Effector memory CD4-positive, alpha-beta T cell (primary cell): ENCODE measurements at places on chromosomes 13 and 19.

DNA sequence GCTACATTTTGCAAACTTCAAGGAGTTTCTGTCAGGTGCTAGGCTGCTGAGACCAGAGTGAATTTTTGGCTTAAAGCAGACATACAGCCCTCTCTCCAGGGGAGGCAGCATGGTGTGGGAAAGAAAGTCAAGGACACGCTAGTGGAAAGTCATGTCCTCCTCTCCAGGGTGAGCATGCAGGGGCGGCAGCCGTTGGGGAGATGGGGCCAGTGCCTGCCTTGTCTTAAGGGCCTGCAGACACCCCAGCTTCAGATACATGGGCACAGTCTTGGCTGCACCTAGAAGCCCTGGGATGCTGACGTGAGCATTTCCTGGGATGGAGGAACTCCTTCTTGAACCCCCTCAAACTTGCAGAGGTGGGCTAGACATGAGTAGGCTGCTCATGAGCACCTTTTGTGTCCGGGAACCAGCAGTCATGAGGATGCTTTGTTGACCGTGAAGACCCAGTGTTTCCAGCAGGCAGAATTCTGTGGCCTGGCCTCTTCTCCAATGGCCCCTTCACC lies 43.3 kb upstream of the PEPD start:
- no peaks in the 10 kb centered on the region for H3K4me1 ChIP-seq
- no peaks in the 10 kb centered on the region for H3K36me3 ChIP-seq
- DNase-seq, result no peak
- H3K27ac ChIP-seq, result no peak overlapping the region
- H3K27me3 ChIP-seq, result no peaks in the 10 kb centered on the region
- no peak overlapping the region for H3K4me3 ChIP-seq

DNA sequence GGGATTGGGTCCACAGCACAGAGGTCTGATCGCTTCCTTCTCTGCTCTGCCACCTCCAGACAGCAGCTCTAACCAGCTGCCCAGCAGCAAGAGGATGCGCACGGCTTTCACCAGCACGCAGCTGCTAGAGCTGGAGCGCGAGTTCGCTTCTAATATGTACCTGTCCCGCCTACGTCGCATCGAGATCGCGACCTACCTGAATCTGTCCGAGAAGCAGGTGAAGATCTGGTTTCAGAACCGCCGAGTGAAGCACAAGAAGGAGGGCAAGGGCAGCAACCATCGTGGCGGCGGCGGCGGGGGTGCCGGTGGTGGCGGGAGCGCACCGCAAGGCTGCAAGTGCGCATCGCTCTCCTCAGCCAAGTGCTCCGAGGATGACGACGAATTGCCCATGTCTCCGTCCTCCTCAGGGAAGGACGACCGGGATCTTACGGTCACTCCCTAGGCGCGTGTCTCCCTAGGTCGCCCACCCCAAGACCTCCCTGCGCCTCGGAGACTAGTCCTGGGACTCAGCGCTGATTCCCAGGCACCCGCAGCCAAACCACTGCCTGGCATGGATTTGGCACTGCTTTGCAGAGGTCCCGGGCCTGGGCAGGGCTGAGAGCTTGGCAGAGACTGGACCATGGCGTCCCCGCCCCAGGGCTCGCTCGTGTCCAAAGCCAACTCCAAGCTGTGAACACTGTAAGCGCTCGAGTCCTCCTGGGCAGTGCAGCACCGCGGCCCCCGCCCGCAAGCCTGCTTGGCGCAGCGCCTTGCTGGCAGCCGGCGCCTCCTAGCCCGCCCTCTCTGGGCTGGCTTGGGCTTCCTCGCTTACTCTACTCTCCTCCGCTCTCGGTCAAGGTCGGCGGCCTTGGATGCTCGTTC lies 1.5 kb downstream of the GSX1 start:
- H3K4me3 ChIP-seq, result no peak overlapping the region
- H3K4me1 ChIP-seq, result peaks cover 38% of the 10 kb centered on the region
- H3K27ac ChIP-seq, result no peak overlapping the region
- peaks cover 80% of the 10 kb centered on the region for H3K27me3 ChIP-seq
- DNase-seq, result no peak

DNA sequence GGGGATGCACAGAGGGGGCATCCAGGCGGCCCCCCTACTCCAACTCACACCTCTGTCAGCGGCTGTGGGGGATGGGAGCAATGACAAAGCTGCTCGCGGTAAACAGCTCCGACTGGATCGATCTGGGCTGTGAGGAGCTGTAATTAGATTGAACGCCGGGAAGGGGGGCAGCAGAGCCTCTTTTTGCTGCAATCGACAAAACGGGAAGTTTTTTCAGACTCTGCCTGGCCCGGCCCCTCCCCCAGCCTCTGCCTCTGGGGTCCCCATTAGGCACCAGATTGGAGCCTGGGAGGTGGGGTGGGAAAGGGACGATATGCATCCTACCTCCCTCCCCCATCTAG lies 16.3 kb downstream of the ONECUT3 start:
- H3K27me3 ChIP-seq, result peaks cover 64% of the 10 kb centered on the region
- DNase-seq, result no peak
- H3K4me3 ChIP-seq, result no peak overlapping the region

GRCh38 chr19:42411581-42412178 lies 15.5 kb downstream of the LIPE start:
- H3K4me3 ChIP-seq, result no peak overlapping the region
- no peaks in the 10 kb centered on the region for H3K4me1 ChIP-seq
- H3K27ac ChIP-seq, result no peak overlapping the region
- DNase-seq, result no peak
- peaks cover 10% of the 10 kb centered on the region for H3K36me3 ChIP-seq
- H3K27me3 ChIP-seq, result no peaks in the 10 kb centered on the region

DNA sequence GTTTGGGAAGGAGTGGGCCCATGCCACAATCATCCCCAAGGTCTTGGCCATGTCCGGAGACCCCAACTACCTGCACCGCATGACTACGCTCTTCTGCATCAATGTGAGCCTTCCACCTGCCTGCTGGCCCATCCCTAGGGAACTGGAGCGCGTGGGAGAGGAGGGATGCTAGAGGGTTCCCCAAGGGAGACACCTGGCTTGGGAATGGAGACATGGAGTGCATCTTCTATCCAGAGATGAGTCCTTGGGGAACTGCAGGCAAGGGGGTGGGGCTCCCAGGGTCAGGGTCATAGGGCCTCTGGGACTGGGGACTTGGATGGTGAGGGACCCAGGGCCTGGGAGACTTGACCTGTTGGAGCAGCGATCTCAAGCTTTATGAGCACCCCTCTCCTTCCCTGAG lies 31.2 kb downstream of the PPP2R1A start:
- H3K4me1 ChIP-seq, result no peaks in the 10 kb centered on the region
- no peak overlapping the region for H3K27ac ChIP-seq
- no peak for DNase-seq

DNA sequence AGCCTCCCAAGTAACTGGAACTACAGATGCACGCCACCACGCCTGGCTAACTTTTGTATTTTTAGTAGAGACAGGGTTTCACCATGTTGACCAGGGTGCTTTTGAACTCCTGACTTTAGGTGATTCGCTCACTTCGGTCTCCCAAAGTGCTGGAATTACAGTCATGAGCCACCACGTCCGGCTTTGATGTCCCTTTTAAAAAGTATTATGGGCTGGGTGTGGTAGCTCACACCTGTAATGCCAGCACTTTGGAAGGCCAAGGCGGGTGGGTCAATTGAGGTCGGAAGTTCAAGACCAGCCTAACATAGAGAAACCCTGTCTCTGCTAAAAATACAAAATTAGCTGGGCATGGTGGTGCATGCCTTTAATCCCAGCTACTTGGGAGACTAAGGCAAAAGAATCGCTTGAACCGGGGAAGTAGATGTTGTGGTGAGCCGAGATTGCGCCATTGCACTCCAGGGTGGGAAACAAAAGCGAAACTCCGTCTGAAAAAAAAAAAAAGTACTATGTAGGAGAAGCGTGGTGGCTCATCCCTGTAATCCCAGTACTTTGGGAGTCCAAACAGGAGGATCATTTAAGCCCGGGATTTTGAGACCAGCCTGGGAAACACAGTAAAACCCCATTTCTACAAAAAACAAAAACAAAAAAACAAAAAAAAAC lies 22.8 kb upstream of the ERVV-1 start:
- peaks cover under 1% of the 10 kb centered on the region for H3K36me3 ChIP-seq
- no peak for DNase-seq

- no peak overlapping the region for H3K27ac ChIP-seq
- no peaks in the 10 kb centered on the region for H3K36me3 ChIP-seq
- H3K4me3 ChIP-seq, result no peak overlapping the region
- H3K27me3 ChIP-seq, result peaks cover 3% of the 10 kb centered on the region
Observed at GRCh38 chr13:98370806-98371515, 193.9 kb upstream of the RNF113B start.

DNA sequence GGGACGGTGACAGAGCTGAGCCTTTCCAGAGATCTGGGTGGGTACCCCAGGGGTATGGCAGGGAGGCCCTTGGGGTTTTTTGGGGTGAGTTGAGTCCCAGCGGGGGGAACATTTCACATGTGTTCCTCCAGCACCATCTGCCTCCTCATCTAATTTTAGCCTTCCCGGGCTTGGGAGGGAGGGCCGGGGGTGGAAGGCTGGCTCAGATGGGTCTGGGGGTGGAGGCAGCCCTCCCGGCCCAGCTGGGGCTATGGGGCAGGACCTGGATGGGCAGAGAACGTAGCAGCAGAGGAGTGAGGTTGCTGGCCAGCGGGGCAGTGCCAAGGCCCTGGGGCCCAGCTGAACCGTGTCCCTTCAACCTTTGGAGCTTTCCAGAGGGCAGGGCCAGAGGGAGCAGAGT lies 23.5 kb downstream of the ADGRL1 start:
- H3K4me1 ChIP-seq, result no peaks in the 10 kb centered on the region
- H3K4me3 ChIP-seq, result no peak overlapping the region
- DNase-seq, result no peak
- H3K27ac ChIP-seq, result no peak overlapping the region
- no peaks in the 10 kb centered on the region for H3K27me3 ChIP-seq
- H3K36me3 ChIP-seq, result no peaks in the 10 kb centered on the region
